ENCODE measurements at places on chromosomes 4 and X.

GRCh38 chr4:69126024-69126423, 29.8 kb downstream of the UGT2B7 start:
- no peak for DNase-seq

DNA sequence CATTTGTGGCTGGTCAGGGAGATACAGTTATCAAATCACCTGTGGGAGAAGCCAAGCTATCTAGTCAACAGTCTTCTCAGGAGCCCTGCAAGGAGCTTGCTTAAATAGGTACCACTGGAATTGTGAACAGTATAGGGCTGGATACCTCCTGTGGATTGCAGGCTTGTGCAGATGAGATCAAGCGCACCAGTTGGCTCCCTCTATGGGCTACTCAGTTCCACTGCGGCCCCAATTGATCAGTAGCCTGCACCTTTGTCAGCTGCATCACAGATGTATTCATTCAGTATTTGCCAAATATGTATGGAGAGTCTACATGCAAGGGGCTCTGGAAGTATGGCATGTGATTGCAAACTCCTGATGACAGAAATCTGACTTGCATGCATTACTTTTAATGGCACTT, 28.6 kb downstream of the TEX13A start:
- no peak for DNase-seq

- no peak for DNase-seq
These were observed 115.6 kb downstream of the ARAP2 start for GRCh38 chr4:36128689-36129088.

DNA sequence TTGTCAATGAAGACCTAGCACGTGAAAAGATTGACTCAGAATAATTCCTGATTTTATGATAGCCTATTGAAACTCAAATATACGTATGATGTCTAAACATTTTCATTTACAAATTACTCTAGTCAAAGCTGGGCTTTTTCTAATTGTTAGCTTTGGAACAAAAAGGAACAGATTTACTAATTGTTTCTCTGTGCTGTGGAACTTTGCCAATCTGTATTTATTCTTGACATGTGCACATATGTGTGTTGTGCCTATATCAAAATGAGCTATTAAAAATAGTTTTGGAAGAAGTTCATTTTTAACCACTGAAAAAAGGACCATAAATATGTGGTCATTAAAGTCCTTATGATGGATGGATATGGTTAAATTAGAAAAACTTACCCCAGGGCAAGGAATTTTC, 85.4 kb upstream of the PACRGL start:
- no peak for DNase-seq

- no peak for DNase-seq
These were observed 58.2 kb upstream of the DUSP21 start for GRCh38 chrX:44785652-44786051.

- no peak for DNase-seq
These were observed 191.9 kb downstream of the FBXW7 start for GRCh38 chr4:152344001-152344400.

DNA sequence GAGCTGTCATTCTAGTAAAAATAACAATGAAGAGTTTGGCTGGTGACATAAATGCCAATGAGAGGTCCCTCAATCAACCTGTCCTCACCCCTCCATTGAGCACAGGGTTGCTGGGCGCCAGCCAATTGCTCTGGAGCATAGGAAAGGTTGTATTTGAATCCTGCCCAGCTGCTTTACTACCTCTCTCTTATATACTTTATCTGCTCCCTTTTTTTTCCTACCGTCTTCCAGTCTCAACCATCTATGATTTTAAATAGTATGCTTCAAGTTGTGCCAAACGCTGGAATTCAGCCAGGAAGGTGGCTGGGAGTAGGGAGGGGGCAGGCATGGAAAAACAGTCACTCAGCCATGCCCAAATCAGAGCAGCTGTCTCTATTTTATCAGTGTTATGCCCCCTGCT, 153.8 kb downstream of the NR3C2 start:
- DNase-seq = no peak

GRCh38 chr4:3047464-3048286, 26.7 kb downstream of the HTT-AS start:
- DNase-seq = peak; percentile 88

- no peak for DNase-seq
These were observed 76.4 kb downstream of the CXXC4 start for GRCh38 chr4:104418286-104418685.

- DNase-seq = no peak
These were observed 53.0 kb downstream of the OSTC start for GRCh38 chr4:108703370-108703769.

- no peak for DNase-seq
These were observed 120.9 kb upstream of the ADAMTS3 start for GRCh38 chr4:72689923-72690322.

- no peak for DNase-seq
These were observed 63.9 kb upstream of the NLGN4X start for GRCh38 chrX:6292599-6292998.

DNA sequence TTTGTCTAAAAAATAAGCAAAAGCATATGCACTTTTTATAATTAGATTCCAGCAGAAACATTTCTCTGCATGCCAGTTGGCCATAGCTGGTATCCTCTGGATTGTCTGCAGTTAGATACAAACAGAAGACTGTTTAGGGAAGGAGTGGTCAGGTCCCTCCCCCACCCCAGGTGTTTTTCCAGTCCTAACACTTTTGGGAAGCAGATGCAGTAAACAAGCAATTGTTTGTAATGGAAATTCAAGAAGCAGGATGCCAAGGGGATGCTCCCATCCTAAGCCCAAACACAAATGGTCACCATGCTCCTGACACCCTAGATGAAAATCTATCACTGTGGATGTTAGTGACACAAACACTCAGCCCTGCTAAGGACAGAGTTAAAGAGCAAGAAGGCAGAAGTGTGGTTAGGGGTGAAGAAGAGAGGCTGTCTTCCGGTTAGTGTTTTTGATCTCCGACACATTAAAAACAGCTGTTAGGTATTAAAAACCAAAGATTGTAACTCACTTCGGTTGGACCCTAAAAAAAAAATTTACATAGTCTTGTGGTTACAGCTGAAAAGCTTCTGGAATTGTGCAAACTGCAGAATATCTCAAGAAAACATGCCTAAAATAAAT, 7.9 kb downstream of the LEF1 start:
- peak; percentile 52 for DNase-seq

GRCh38 chr4:140208921-140209320, 54.9 kb upstream of the MAML3 start:
- DNase-seq = no peak

DNA sequence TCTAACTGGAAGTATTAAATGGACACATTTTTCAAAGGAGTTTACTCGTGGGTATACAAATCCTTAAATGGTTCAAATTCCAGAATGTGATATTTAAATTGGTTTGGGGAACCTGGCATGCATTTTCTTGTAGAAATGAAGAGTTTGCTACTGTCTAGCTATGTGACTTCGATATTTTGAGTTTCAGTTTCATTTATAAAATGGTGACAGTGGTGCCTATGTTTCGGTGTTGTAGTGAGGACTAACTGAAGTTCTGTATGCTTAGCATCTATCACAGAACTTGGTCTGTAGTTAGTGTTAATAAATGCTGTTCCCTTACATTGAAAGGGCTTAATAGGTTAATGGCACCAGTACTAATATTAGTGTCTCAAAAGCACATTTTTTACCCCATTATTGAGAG, 29.4 kb downstream of the TRPC5 start:
- no peak for DNase-seq
